ENCODE measurements at places on chromosomes 7 and 10. TPM values are rescaled to one million over a fixed set of nuclear protein-coding genes. Genes with fewer than 3 reads are reported as not detected.

Gene ELFN1
- total RNA-seq: 12.7 TPM

Gene NRP1
- 200 TPM for total RNA-seq

Gene LRGUK
- total RNA-seq: 0.88 TPM

Gene MMP21
- total RNA-seq: not detected

Gene CYP26C1
- under 0.01 TPM for total RNA-seq

Gene CNOT4
- total RNA-seq: 14.1 TPM

DNA sequence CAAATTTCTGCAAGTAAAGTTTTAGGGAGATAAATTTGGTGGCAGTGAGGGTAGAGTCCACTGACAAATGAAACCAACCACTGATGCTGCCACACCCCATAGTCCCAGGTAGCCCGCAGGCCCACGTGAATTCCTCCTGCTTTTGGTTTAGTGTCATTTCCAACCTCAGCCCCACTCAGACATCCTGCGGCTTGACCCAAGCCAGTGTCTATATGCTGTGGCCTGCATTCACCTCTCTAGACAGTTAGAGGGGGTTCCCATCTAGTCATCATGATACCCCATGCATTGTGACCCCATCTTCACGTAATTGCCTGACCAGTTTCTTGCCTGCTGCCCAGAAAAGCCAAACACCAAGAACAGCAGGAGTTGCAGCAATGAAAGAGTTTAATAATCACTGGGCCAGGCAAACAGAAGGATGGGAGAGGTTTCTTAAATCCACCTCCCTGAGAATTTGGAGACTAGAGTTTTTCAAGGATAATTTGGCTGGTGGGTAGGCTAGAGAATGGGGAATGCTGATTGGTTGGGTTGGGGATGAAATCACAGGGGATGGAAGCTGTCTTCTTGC is 332.0 kb upstream of the GALNT17 start:
- no peaks in the 10 kb centered on the region for H3K4me1 ChIP-seq
- no peaks in the 10 kb centered on the region for H3K36me3 ChIP-seq
- no peak for DNase-seq
- H3K27ac ChIP-seq: no peak overlapping the region
- no peaks in the 10 kb centered on the region for H3K27me3 ChIP-seq

GRCh38 chr10:44874166-44874565 is 37.0 kb upstream of the TMEM72 start:
- peaks cover 8% of the 10 kb centered on the region for H3K27me3 ChIP-seq
- DNase-seq: no peak
- H3K36me3 ChIP-seq: no peaks in the 10 kb centered on the region
- H3K4me3 ChIP-seq: no peak overlapping the region
- no peak overlapping the region for H3K27ac ChIP-seq
- H3K4me1 ChIP-seq: peaks cover 9% of the 10 kb centered on the region

- no peaks in the 10 kb centered on the region for H3K27me3 ChIP-seq
- DNase-seq: no peak
- H3K4me3 ChIP-seq: no peak overlapping the region
- no peak overlapping the region for H3K27ac ChIP-seq
- H3K4me1 ChIP-seq: no peaks in the 10 kb centered on the region
Observed at GRCh38 chr10:18066947-18067346, 73.3 kb upstream of the CACNB2 start.

- peak; percentile 25 for DNase-seq
- H3K4me3 ChIP-seq: no peak overlapping the region
- H3K36me3 ChIP-seq: no peaks in the 10 kb centered on the region
- no peaks in the 10 kb centered on the region for H3K27me3 ChIP-seq
Observed at GRCh38 chr10:48400850-48401220, 94.4 kb downstream of the MAPK8 start.

DNA sequence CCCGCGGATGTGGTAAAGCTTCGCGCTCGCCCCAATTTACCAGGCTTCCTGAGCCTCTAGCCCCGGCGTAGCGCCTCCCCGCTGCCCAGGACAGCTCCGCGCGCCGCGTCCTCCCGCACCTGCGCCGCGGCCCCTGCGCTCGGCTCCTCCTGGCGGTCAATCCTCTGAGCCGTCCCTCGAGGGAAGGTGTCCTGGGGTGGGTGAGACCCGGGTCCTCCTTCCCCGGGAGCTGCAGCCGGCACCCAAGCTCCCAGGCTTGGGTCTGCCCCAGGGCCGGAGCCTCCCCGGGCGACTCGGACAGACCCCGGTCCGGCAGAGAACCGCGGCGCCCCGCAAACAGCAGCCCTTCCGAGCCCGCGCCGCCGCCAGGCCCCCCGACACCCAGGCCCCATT is 512 bp downstream of the OSBPL3 start:
- no peaks in the 10 kb centered on the region for H3K36me3 ChIP-seq
- H3K27me3 ChIP-seq: no peaks in the 10 kb centered on the region
- peak overlapping the region; percentile 69 for H3K27ac ChIP-seq
- DNase-seq: peak; percentile 83

- peak; percentile 69 for DNase-seq
- H3K27ac ChIP-seq: peak overlapping the region; percentile 58
- H3K4me1 ChIP-seq: peaks cover 23% of the 10 kb centered on the region
- no peaks in the 10 kb centered on the region for H3K27me3 ChIP-seq
Observed at GRCh38 chr10:30219971-30220751, 128.9 kb downstream of the MTPAP start.

DNA sequence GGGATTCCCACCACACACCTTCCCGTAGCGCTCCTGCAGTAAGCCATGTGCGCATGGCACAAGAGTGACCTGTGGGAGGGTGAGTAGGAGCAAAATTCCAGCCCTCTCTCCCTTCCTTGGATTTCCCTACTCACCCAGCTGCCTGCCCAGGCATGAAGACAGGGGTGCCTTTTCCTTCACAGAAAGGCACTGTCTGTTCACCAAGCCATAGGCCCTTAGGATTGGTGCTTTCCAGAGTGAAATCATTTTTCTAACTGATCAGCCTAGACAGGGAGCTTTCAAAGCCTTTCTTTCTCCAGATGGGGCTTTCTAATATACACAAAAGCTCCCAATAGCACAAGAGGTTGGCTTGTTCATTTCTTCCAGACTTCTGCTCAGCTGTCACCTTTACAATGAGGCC is 79.7 kb downstream of the CTTNBP2 start:
- no peak overlapping the region for H3K27ac ChIP-seq
- H3K27me3 ChIP-seq: no peaks in the 10 kb centered on the region
- DNase-seq: no peak
- no peak overlapping the region for H3K4me3 ChIP-seq

- no peaks in the 10 kb centered on the region for H3K27me3 ChIP-seq
- H3K4me1 ChIP-seq: no peaks in the 10 kb centered on the region
- H3K36me3 ChIP-seq: no peaks in the 10 kb centered on the region
- DNase-seq: no peak
- no peak overlapping the region for H3K4me3 ChIP-seq
Observed at GRCh38 chr10:110765513-110766319, 106.0 kb upstream of the PDCD4 start.

- DNase-seq: no peak
- H3K4me3 ChIP-seq: no peak overlapping the region
- H3K4me1 ChIP-seq: no peaks in the 10 kb centered on the region
Observed at GRCh38 chr7:123571684-123572083, 14.1 kb upstream of the NDUFA5 start.

DNA sequence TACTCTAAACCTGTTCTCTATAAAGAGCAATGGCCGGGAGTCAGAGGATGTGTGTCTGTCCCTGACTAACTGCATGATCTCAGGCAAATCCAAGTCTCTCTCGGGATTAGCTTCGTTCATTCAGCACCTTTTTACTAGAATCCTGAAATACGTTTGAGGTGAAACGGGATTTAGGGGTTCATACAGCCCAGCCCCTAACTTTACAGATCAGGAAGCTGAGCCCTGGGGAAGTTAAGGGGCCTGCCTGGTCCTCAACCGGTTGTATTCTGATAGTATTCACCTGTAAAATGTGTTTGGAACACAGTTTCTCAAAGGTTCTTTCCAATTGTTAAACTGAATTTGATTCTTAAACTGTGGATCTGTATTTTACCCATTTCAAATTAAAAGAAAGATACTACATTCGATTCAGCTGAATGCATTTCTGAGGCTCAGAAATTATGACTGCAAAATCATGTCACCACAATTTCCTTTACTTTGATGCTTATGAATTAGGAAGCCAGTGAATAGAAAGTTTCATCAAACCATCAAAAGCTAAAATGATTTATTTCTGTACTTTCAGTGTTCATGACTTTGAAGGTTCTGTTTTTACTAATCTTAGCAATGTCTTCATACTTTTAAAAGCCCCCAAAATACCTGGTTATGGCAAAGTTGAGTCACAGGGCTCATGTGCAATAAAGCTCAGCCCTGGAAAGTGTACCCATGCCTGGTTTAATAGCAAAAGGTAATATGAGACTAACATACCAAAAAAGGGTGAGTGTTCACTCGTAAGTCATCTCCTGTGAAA is 28.9 kb upstream of the EZH2 start:
- H3K36me3 ChIP-seq: no peaks in the 10 kb centered on the region
- DNase-seq: no peak
- H3K4me1 ChIP-seq: peaks cover 30% of the 10 kb centered on the region
- peaks cover 54% of the 10 kb centered on the region for H3K27me3 ChIP-seq
- H3K4me3 ChIP-seq: no peak overlapping the region

DNA sequence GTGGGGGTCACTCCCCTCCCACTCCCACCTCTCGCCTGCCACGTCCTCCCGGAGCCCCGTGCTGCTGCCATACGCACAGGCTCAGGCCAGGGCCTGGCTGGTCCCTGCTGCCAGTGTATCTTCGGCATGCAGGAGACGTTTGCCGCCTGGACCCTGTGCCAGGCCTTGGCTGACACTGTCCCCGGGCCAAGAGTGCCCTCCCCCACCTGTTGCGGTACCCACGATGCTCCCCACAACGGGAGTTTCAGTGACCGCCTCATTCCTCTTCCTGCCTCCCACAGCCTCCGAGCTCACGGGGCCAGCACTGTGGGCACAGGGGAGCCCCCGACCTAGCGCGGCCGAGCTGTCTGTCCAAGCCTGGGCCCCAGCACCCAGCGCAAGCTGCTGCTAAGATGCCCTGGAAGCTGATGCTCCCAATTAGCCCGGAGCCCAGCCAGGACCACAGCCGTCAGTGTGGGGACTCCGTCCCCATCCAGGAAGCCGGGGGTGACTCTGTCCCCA is 7.4 kb downstream of the TTYH3 start:
- DNase-seq: no peak
- H3K27ac ChIP-seq: peak overlapping the region; percentile 60

GRCh38 chr10:14416308-14416700 is 85.6 kb upstream of the FRMD4A start:
- DNase-seq: no peak
- peaks cover 20% of the 10 kb centered on the region for H3K4me1 ChIP-seq
- no peaks in the 10 kb centered on the region for H3K36me3 ChIP-seq
- H3K4me3 ChIP-seq: no peak overlapping the region
- H3K27me3 ChIP-seq: no peaks in the 10 kb centered on the region

DNA sequence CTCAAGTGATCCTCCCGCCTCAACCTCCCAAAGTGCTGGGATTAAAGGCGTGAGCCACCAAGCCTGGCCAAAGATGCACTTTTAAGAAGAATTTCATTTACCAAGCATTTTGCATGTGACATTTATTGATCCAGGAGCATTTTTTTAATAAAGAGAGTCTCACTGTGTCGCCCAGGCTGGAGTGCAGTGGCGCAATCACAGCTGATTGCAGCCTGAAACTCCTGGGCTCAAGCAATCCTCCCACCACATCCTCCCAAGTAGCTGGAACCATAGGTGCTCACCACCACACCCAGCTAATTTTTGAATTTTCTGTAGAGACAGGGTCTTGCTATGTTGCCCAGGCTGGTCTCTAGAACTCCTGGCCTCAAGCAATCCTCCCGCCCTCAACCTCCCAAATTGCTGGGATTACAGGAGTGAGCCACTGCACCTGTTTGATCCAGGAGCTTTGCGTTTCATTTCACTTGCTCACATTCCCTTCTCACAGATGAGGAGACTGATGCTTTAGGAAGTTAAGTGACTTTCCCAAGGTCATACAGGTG is 4.4 kb upstream of the TBL2 start:
- H3K27ac ChIP-seq: no peak overlapping the region
- DNase-seq: no peak
- H3K4me1 ChIP-seq: peaks cover 3% of the 10 kb centered on the region
- no peaks in the 10 kb centered on the region for H3K36me3 ChIP-seq
- no peak overlapping the region for H3K4me3 ChIP-seq

DNA sequence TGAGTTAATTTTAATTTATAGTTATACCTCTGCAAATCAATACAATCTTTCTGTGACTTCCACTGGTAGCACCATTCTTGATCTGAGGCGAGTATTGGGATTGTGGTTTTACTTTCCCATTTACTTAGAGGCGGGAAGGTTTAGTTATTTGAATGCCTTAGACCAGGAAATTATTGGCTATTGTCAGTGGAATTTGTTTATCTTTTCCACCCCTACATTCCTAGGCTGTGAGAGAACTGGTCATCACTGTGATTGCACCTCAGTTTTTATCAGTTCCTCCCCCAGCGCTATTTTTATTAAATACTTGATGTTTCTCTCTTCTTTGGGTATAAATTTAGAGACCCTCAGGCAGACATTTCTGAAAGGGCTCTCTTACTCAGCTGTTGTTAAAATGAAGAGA is 29.9 kb downstream of the CDK14 start:
- no peaks in the 10 kb centered on the region for H3K36me3 ChIP-seq
- no peaks in the 10 kb centered on the region for H3K27me3 ChIP-seq
- H3K4me1 ChIP-seq: peaks cover 40% of the 10 kb centered on the region
- H3K4me3 ChIP-seq: peak overlapping the region; percentile 49
- peak; percentile 75 for DNase-seq

GRCh38 chr7:77802557-77803405 is 4.2 kb downstream of the PHTF2 start:
- no peak overlapping the region for H3K27ac ChIP-seq
- DNase-seq: no peak
- H3K4me1 ChIP-seq: peaks cover 10% of the 10 kb centered on the region
- H3K4me3 ChIP-seq: no peak overlapping the region
- no peaks in the 10 kb centered on the region for H3K27me3 ChIP-seq

DNA sequence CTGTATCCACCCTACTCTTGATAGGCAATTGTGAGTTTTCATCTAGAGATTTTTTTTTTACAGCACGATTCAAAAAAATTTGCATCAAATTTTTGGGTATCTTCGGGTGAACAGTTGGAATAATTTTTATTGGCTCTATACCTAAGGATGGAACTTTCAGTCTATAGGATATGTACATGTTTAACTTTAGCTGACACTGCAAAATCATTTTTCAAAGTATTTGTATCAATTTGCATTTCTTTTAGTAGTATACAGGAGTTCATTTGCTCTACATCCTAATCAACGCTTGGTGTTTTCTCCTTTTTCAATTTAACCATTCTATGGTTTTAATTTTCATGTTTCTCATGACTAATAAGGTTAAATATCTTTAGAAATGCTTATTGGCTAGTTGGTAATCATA is 11.7 kb downstream of the MGAM2 start:
- DNase-seq: no peak
- H3K4me1 ChIP-seq: no peaks in the 10 kb centered on the region
- no peak overlapping the region for H3K27ac ChIP-seq
- H3K27me3 ChIP-seq: no peaks in the 10 kb centered on the region
- no peaks in the 10 kb centered on the region for H3K36me3 ChIP-seq

DNA sequence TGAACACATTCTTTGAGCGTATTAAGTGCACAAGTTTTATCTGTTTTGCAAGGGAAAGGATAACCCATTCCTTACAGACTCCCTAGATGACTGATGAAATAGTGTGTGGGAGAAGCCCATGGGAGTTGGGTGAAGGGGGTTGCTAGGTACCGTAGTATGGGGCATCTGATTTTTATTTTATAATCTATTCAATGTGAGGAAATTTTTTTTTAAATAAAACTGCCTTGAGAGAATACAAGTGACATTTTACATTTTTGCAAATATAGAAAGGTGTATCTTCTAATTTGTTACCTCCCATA is 1.4 kb downstream of the BTAF1 start:
- DNase-seq: no peak
- peak overlapping the region; percentile 97 for H3K4me3 ChIP-seq
- H3K4me1 ChIP-seq: peaks cover 10% of the 10 kb centered on the region
- H3K36me3 ChIP-seq: no peaks in the 10 kb centered on the region
- peak overlapping the region; percentile 99 for H3K27ac ChIP-seq

- DNase-seq: no peak
- peaks cover 97% of the 10 kb centered on the region for H3K4me1 ChIP-seq
- peak overlapping the region; percentile 98 for H3K27ac ChIP-seq
- no peak overlapping the region for H3K4me3 ChIP-seq
Observed at GRCh38 chr7:137987968-137988367, 13.9 kb downstream of the CREB3L2 start.

All from osteoblast (primary cell).